Vagina (tissue), 2 donors: ENCODE measurements at places on chromosomes 6 and 20.

DNA sequence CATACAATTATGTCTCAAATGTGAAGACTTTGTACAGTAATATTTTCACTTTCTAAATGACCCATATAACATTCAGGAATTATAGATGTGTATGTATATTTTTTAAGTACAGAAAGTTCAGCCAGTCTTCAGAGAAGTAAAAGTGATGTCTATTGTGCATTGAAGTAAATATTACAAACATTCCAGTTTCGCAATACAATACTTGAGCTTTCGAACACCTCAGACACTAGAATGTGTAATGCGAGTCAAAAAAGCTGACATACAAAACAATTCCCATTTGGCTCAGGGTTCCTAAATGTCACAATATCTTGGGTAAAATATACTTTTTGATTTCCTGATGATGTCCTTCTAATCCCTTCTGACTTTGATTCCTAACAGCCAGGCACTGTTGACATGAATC lies 101.4 kb downstream of the ZNF217 start:
- DNase-seq = no peak

DNA sequence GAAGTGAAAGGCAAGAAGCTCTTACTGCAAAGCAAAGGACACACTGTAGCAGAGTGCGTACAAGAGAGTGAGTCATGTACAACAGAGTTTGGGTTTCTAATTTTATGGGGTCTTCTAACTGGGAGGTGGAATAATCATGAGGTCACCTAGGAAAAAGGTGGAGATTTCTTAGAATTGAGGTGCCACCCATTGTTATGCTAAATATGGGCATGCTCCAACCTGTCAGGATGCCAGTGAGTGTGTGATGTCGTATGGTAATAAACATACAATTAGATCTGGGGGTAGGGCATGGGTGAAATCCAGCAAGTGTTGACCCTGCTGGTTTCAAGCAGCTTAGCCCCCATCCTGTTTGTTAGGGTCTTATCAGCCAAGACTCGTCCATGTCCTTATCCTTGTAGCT lies 46.6 kb downstream of the OR2B6 start:
- no peak for DNase-seq

DNA sequence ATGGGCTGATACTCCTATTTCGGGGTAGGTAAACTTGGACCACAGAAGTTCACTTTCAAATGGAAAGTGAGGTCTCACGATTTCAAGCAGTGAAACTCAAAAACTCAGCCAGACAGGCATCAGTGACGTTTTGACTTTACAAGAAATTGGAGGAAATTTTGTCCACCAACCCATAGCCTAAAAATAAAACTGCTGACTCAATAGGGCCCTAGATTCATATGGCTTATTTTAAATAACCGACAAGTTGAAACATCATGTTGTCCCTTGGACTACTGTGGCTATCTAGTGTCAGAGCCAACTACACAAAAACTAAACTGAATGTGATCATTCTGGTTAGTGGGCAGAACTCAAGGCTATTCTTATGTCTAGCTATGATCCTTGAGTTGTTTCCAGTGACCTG lies 486.3 kb downstream of the GRIK2 start:
- DNase-seq = no peak

DNA sequence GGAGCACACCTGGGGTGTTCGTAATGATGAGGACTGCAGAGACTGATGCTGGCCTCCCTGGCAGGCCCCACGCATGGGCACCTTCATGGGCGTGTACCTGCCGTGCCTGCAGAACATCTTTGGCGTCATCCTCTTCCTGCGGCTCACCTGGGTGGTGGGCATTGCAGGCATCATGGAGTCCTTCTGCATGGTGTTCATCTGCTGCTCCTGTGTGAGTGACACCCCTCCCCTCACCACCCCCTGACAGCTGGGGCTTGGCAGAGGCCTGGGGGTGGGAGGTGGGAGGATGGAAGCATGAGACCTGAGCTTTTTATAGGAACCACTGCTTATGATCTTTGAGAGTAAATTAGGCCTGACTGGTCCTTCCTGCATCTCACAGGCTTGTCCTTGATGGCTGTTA lies 6.7 kb downstream of the SLC12A5 start:
- DNase-seq = no peak

DNA sequence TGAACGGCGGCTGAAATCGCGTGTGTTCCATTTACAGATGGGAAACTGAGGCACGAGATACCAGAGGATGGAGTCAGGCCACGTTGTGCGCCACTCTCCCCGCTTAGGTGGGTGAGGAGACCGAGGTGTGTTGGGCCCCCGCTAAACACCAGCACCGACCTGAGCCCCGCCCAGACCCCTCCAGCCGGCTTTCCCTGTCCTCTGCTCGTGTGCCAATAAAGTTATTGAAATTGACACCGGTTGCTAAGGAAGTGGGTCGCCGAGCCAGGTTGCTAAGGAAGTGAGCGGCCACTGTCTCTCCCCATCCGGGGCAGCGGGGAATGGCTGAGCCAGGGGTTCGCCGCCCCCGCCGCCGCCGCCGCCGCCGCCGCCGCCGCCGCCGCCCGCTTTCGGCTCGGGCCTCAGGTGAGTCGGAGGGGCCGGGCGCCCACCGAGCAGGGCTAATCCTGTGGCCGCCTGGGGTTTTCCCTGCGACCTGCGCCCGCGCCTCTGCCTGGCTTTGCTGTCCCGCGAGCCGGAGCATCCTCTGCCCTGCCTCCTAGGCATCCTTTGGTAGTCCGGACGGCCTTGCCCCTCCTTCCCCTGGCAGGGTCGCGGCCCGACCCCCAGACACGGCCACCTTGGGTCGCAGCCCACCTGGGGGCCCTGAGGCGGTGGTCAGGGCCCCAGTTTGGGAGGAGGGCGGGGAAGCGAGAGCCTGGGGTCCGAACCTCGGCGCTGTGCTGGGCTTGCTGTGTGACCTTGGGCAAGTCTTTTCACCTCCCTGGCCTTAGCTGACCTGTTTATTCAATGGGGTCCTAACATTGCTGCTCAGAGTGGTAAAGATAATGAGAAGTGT lies at the start of gene KIF3B:
Gene KIF3B (plus strand): TSS at position 291 of the 838 bp plus-strand sequence. CDS start 32,127 bp downstream, outside the sequence.
- DNase-seq = peak; percentile 88
